Activated CD8-positive, alpha-beta memory T cell treated with anti-CD3 and anti-CD28 coated beads for 4 hours (primary cell): ENCODE measurements at places on chromosomes 13 and 19.

DNA sequence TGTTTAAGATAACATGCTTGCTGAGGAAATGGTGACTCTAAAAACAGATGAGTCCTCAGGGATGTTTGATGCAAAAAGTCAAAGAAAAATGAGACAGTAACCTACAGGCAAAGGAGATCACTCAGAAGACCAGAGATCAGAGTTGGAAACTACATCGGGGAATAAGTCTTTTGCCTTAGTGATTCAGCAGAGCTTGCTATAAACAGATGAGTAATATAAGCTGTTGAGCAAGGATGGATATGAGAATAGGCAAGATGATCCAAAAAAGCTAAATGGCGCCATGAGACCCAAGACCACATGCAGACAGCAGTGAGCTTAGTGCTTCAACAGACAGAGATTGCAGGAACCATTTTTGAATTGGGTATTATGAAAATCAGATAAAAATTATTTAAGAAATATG lies 168.6 kb downstream of the POSTN start:
- no peak for DNase-seq

DNA sequence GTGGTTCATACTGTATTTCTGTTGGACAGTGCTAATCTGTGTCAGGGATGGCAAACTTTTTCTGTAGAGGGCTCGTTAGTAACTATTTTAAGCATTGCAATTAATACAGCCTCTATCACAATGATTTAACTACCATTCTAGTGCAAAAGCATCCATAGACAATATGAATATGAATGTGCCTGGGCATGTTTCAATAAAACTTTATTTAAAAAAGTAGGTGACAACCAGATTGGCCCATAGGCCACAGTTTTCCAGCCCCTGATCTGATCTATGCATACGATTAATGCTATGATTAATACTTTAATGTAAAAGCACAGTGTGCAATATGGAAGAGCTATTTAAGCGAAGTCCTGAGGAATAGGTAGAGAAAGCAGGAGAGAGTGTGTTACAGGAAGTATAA lies 29.6 kb downstream of the ADGRE1 start:
- DNase-seq: no peak

DNA sequence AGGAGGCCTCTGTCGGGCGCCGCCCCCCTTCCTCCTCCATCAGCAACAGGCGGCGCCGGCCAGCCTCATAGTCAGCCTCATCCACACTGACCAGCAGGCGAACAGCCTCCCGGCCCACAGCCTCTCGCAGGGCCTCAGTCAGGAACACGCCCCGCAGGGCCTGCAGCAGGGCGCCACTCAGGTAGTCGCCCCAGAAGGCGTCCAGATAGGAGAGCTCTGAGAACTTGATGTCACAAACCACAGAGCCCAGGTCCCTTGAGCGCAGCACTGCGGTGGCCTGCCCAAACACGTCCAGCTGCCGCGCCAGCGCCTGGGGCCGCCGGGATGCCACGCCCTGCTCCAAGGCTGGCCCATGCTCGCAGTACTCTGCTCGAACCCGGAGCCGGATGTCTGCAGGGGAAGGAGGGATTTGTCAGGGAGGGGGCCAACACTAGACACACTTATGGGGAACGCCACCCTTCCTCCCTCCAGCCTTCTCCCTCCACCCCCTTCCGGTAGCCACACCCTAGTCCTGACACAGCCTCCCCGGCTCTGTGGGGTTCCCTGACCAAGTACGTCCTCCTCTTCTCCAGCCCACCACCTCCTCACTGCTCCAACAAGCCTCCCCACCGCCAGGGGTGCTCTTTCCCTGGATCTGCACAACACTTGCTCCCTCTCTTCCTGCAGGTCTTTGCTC lies 17.9 kb downstream of the DEDD2 start:
- DNase-seq: no peak

- DNase-seq: no peak
These were observed 67.2 kb upstream of the OLFM4 start for GRCh38 chr13:52961256-52961910.

GRCh38 chr19:33436360-33437345 lies 63.1 kb downstream of the CEBPG start:
- no peak for DNase-seq

GRCh38 chr13:60402022-60402421 lies 5.0 kb downstream of the TDRD3 start:
- DNase-seq: no peak

DNA sequence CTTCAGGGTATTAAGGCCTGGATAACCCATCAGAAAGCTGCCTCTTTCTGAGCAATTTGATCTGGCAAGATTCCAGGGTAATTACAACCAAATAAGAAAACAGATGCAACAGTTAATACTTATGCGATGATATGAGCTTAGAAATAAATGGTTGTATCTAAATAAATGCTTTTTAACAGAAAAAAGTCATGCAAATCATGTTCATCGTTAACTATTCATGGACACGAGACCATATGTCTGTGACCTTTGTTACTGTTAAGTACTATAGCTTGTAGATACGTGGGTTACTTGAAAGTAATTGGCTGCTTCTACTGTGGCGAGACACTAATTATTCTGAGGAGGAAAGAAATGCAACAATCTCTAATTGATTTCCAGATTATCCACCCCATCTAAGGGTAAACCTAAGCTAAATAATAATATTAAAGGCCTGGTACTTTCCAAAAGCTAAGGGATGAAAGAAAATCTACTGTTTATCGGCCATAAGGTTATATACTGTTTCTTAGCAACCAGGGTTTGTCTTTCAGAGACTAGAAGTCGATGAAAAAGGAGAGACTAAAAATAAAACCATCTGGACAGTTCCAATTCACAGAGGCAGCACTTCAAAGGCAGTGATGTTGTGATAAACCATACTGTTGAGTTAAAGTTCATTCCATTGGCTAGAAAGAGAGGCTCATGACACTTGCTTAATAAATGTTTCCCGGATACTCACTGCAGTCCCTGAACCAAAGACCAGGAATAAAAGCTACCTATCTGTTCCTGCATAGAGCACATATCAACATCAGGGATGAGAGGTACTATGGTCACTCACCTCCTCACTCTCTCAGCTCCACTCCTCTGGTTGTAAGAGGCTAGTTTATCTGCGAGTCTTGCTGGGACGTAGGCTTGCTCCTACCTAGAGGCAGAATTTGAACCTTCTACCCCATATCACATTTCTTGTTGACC lies 1.5 kb downstream of the EPSTI1 start:
- no peak for DNase-seq

DNA sequence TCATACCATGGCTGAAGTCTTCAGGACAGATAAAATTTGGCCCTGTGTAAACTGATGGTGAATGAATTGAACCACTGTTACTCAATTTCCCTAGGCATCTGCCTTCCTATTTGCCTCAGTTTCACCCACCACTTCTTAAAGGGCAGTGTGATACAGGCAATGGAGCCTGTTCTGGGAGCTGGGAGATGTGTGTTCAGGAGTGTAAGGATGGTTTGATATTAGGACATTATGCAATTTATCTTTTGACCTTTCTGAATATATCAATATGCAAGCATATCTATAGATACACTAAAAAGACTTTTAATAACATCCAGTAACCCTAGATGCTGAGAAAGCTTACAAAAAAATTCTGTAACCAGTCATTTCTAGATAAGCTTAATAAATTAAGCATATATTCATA lies 14.6 kb downstream of the IZUMO2 start:
- no peak for DNase-seq

DNA sequence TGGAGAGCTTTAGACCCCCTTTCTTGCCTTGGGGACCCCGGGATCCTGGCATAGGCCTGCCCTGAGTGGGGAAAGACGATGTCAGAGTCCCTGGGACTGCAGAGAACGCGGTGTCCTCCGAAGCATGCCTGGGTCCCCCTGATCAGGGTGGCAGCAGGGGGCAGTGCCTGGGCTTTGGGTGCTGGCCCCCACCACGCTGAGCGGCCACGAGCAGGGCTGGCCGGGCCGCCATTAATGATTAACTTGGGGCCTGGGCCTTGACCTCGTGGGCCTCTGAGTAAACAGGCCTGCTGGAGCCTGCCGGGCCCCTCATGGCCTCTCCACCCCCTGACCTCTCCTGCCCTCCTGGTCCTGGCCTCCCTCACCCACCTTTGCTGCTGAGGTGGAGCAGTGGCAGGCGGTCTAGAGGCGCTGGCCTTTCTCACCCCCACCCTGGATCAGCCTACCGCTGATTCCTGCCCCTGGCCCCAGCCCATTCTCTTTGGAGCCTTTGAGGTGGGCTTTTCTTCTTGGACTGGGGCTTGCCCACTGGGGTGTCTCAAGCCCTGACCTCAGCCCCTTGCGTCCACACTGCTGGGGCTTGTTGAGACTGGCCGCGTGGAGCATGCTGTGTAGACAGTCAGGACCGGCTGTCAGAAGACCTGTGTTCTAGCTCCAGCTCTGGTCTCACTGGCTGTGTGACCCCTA lies 26.3 kb downstream of the CEBPA start:
- DNase-seq: no peak

GRCh38 chr19:3293560-3293959 lies 69.1 kb downstream of the CELF5 start:
- DNase-seq: no peak

- no peak for DNase-seq
These were observed 99.3 kb upstream of the GJB6 start for GRCh38 chr13:20331419-20331818.

GRCh38 chr13:102309110-102309509 lies 92.7 kb downstream of the FGF14 start:
- DNase-seq: no peak

DNA sequence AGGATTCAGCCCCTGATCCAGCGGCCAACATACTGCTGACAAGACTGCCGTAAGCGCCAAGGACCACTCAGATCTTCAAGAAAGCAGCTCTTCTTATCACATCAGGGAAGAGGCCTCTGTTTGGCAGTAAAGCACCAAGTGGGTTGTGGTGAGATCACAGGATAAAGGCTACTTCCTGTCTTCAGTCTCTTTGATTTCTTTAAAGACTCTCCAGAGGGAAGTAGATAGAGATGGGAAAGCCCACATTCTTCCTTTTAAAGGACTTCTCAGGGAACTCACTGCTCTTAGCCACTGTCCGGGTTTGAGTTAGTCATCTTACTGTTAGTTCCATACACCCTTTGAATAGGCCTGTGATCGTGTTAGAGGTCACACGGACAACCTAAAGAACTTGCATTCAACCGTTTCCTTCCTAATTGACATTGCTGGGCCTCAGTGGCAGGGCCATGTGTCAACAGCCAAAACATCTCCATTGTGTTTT lies 47.2 kb upstream of the POMP start:
- DNase-seq: no peak

DNA sequence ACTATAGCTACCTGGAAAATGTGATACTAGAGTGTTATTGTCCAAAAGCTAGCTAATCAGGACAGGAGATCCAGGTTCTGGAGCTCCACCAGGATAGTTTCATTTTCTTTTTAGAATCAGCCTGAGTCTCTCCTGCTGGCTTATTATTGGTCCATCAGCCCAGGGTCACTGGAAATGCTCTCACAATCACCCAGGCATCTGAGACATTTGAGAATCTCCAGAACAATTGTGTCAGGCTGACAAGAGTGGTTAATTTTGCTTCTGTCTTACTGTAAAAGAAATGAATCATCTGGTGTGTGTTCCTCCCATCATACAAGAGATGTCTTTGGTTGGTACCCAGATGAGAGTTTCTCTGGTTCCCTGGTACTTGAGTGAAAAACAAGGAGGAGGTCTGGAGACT lies 43.6 kb upstream of the ZNF681 start:
- DNase-seq: no peak

- DNase-seq: no peak
These were observed 57.5 kb downstream of the SERP2 start for GRCh38 chr13:44431150-44431549.
